ENCODE measurements at places on chromosomes 2 and 18. TPM values are rescaled to one million over a fixed set of nuclear protein-coding genes. Genes with fewer than 3 reads are reported as not detected.
A peak's percentile ranks its signal among the peaks of the same experiment; 100 is the strongest.

DNA sequence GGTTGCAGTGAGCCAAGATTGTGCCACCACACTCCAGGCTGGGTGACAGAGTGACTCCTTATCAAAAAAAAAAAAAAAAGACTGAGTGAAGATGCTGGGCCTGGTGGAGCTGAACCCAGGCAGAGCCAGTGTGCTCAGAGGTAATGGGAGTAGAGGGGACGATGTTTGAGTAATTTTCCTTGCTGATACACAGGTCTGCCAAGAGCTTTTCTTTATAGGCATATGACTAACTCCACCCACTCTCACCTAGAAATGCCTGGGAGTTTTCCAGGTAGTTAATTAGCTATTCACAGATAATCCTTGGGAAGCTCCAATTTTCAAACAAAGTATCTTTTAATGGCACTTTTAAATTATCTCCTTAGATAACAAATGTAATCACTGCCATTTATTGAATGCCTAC is 33.4 kb upstream of the ACSL3 start:
- no peak for DNase-seq

- no peak for DNase-seq
These were observed 408.7 kb upstream of the NRP2 start for GRCh38 chr2:205273627-205274026.

- DNase-seq, result no peak
These were observed 23.9 kb downstream of the IAH1 start for GRCh38 chr2:9498210-9498609.

DNA sequence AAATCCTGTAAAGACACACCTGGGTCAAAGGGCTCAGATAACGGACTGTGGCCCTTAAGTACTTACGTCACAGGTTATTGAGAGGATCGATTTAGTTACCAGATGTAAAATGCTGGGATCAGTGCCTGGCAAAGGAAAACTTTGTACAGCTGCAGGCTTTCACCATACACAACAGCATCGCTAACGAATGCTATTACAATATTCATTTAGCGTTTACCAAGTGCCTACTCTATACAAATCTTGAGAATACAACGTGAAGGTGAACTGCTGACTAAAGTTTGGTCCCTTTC is 619 bp upstream of the MSH6 start:
- no peak for DNase-seq

GRCh38 chr2:149084924-149085795 is 46.7 kb downstream of the LYPD6B start:
- no peak for DNase-seq

- no peak for DNase-seq
These were observed 106.3 kb downstream of the GPR39 start for GRCh38 chr2:132522901-132523300.

- no peak for DNase-seq
These were observed 103.5 kb upstream of the ARL5A start for GRCh38 chr2:151931756-151932155.

GRCh38 chr2:237689336-237690131 is 62.1 kb downstream of the LRRFIP1 start:
- no peak for DNase-seq

DNA sequence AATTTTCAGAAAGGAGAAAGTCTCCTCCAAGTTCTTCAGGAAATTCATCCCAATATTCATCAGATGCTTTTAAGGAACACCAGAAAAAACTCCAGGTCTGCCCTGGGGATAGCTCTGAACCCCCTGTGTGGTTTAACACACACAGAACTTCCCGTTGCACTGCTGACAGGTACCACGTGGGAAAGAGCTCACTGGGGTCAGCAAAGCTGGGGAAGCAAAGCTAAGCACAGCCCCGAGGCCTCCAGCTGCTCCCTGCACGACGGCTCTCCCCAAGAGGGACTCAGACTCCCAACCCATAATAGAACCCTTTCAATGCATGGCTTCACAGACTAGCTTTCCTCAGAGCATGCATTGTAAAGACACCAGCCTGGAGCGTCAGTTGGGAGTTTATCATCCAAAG is 28.0 kb downstream of the ADI1 start:
- no peak for DNase-seq

GRCh38 chr2:184351126-184351525 is 247.2 kb upstream of the ZNF804A start:
- no peak for DNase-seq

DNA sequence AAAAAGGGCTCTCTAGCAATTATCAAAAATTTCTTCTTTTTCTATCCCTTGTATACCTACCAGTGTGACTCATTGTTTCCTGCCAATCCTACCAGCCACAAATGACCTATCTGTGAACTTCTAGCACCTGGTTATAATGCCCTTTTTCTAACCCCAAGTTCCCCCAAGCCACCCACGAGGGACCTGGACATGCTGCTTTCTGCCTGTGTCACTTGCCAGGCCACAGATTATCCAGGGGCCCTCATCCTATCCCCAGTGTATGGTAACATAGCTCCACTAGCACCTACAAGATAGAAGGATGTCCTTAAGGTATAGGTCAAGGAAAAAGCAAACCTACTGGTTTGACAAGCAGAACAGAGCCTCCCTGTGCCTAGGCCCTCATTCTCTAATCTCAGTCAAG is 26.8 kb downstream of the AAK1 start:
- DNase-seq, result no peak

DNA sequence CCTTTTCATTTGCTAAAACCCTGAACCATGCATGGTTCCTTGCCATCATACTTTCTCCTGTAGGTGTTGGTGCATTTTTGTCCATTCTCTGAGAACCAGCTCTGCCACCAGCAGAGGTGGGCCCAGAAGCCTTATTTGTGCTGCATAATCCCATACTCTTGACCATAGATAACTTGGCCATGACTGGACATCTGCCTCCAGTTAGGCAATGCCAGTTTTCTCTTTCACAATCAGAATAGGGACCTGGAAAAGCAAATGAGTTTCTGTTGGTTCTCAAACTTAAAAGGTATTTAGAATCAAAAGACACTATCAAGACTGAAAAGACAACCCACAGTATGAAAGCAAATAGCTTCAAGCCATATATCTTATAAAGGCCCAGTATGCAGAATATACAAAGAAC is 167.3 kb downstream of the MAIP1 start:
- no peak for DNase-seq

DNA sequence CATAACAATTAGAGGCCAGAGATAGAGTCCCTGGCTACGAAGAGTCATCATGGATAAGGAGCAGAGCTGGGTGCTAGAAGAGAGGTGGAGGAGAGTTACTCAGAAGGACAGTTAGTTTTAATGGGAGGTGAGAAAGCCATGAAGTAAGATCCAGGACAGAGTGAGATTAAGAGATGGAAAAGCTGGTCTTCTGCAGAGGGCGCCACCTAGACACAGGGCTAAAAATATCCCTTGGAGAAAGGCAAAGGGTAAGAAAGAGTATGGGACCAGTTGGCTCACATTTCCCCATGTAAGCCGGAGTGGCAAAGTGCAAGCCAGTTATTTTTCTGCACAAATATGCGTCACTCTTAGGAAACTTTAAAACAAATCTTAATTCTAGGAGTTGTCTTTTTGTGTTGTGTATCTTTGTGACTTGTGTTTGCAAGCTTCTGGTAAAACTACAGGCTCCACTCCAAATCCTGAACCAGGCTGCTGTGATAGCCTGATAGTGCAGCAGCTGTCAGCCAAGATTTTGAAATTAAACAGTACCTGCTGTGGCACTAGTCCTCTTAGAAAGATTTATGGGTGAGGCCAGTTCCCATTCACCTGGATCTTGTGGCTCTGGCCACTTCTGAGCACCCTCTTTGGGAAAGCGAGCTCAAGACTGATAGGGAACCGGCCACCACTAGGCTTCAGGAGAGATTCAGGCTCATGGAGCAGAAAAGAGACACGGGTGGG is 204.2 kb downstream of the TPGS2 start:
- no peak for DNase-seq

GRCh38 chr2:218904176-218904575 is 23.5 kb downstream of the WNT10A start:
- no peak for DNase-seq

DNA sequence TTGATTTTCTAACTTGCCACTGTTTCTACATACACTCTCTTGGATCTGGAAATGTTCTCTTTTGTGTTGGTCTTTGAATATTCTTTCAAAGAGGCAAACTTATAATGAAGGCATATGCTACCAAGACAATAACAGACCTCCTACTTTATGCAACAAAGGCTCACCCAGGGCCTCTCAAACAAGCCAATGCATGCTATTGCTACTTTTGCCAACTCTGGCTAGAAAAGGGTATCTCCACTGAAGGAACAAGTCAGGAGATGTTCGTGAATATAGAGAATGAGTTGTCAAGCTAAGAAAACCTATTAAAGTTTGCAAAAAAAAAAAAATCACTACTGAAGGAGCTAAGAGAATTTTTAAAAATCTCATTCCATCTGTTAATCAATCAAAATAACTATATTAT is 15.9 kb upstream of the DSG2 start:
- no peak for DNase-seq

DNA sequence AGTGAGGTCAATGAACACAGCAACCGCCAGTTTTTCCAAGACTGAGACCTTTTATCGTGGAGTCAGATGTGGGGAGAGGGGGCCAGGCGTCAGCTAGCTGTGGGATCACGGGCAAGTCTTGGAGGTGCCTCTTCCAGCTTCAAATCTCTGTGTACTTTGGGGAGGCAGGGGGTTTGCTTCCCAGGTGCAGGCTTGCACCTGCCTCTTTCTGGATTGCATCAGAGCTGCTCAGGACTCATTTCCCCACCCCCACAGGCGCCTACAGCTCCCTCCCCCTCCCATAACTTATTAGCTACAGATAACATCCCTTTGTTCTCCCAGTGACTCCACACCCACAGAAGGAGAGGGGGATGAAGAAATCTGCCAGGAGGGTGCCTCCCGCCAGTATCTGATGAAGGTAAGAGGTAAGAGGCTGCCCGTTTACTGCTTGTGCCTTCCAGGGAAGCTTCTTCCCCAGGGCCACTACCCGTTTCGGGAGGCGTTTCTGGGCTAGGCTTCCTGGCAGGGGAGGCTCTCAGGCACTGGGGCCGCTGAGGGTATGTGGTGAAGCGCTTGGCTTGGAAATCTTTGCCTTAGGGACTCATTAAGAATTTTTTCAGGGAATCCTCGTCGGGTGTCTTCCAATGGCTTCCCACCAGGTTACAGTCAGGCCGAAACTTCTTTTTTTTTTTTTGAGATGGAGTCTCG is 18.8 kb upstream of the MRPL33 start:
- DNase-seq, result no peak

GRCh38 chr2:53209679-53210458 is 557.7 kb upstream of the CHAC2 start:
- no peak for DNase-seq

GRCh38 chr18:73535990-73536389 is 611.6 kb downstream of the FBXO15 start:
- DNase-seq, result no peak

GRCh38 chr2:176493909-176494308 is 224.7 kb downstream of the MTX2 start:
- DNase-seq, result no peak

DNA sequence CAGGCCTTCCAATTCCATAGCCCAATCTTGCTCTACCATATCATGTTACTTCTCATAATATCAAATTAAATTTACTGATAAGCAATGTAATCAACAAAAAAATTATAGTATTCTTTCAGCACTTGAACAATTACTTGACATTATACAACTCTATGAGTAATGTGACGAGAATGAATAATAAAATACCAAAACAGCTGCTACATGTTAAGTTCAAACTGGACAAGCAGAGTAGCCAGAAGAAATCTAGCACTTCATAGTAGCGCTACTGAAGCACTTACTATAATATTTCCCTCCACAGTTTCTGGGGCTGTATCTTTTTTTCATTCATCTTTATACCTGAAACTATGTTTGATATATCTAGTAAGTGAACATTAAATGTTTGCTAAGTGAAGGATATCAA is 14.9 kb downstream of the PPP3R1 start:
- no peak for DNase-seq

DNA sequence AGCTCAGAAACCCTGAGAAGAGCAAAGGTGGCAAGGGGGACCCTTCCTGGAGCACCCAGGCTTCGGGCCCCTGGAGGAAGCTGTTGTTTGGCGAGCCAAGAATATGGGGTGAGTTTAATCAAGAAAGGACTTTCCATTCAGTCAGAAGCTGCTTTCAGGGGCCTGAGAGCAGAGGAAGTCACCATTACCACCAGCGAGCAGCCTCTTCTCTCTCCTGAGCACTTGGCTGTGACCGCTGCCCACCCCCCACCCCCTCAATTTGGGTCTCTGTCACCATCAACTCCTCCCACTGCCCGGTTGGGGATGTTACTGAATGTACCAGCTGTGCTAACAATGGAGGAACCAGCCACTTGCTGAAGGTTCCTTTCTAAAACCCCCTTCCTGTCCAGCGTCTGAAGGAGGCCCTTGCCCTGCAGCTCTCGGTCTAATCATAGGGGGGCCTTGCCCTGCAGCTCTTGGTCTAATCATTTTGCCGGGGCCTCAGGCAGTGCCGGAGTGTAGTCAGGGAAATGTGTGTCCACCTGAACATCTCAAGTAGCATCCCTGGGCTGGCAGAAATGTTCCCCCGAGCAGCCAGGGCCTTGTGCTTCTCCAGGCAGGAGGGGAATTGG is 943 bp downstream of the INPP5D start:
- DNase-seq, result no peak

GRCh38 chr18:37567994-37568359 is 2.4 kb upstream of the CELF4 start:
- DNase-seq, result peak; percentile 47

- DNase-seq, result peak; percentile 37
These were observed 24.4 kb upstream of the RAB31 start for GRCh38 chr18:9683418-9684396.

GRCh38 chr18:27412556-27412955 is 227.4 kb upstream of the CHST9 start:
- DNase-seq, result no peak

GMPPA gene
- total RNA-seq, result 62.3 TPM

TGIF1 gene
- total RNA-seq, result 279 TPM

ERICH2 gene
- 0.37 TPM for total RNA-seq

ATOH8 gene
- total RNA-seq, result 25.8 TPM

COL4A3 gene
- 3.0 TPM for total RNA-seq

CHPF gene
- 87.3 TPM for total RNA-seq

EIF5B gene
- total RNA-seq, result 8.1 TPM
